ENCODE measurements at places on chromosomes 2 and 18.
A peak's percentile ranks its signal among the peaks of the same experiment; 100 is the strongest.

DNA sequence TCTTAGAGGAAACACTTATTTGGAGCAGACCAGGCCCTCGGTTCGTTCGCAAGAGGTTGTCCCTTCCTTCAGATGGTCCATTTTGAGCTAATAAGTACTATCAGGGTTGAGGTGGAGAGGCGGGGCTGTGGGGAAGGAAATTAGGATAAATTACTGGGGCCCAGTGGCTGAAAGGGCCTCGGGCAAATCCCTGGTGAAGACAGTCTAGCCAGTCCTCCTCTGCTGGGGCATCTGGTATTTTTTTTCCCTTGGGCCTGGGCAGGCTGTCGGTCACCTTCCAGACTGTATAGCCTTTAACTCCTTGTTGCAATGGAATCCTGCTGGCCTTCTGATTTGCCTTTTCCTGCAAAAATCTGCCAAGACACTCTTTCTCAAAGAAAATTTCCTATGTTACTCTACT, 1.7 kb upstream of the MYO3B start:
- DNase-seq: no peak

- no peak for DNase-seq
Observed at GRCh38 chr2:96353606-96354101, 18.1 kb downstream of the NCAPH start.

- DNase-seq: no peak
Observed at GRCh38 chr2:67571785-67572718, 174.9 kb downstream of the ETAA1 start.

DNA sequence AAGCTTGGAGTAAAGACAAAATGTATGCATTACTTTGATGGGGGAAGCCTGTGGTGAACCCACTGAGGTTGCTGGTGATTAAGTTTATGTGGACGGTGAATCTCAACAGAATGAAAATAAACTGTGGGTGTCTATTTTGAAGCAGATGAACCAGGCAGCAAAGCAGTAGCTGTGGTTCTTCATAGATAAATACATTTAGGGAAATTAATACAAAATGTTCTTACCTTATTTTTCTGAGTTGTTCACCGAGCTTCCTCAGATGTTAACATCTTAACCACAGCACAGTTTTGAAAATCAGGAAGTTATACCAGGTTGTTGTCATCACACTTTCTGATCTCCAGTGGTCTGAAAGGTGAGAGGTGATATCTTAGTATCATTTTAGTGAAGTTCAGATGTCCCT, 53.9 kb downstream of the NCK2 start:
- no peak for DNase-seq

DNA sequence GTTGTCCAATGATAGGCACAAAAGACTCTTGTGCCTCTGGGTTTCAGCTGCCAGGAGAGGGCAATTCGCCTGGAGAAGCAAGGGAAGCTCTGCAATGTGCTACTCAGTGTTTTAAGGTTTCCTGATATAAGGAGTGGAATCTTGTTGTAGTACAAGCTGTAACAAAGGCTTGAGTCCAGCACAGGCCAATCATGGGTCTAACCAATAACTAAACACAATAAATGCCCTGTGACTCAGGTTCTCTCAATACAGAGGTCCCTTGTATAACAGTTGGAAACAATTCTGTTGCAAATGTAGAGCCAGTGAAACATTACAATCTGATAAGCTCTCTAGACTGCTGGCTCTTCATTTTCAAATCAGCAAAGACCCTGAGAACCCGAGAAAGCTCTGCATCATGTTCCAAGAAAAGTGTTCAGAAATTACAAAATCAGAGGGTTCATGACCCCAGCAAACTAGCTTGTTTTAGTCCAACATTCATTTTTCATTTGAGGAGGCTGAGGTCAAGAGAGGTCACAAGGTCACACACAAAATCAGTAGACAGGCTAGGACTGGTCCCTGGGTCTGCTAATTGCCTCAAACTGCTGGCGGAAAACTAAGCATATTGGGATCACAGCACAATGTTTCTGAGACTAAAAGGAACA, 59.0 kb upstream of the DNMT3A start:
- DNase-seq: peak; percentile 63

- no peak for DNase-seq
Observed at GRCh38 chr2:3447789-3448317, 68.4 kb downstream of the TRAPPC12 start.

- no peak for DNase-seq
Observed at GRCh38 chr2:110099038-110099425, 16.6 kb downstream of the MALL start.

GRCh38 chr2:113834051-113834730, 55.7 kb upstream of the ACTR3 start:
- no peak for DNase-seq

DNA sequence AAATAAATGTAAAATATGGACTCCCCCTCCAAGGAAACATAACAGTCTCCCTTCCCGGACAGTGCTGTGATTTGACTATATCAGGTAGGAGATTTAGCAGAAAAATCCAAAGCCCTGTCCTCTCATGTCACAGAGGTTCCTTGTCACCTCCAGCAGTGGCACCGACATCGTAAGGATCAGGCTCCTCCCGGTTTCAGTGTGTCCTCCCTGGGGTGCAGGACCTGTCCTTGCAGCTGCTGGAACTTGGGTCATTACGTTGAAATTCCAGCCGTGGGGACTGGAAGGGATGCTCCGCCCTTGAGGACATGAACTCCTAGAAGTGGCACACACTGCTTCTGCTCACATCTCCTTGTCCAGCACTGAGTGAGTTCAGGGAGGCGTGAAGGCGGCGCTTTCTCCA, 101.1 kb upstream of the ODC1 start:
- DNase-seq: no peak
